Cardiac ventricle fibroblast (primary cell): ENCODE measurements at places on chromosomes 6 and 20. TPM values are rescaled to one million over a fixed set of nuclear protein-coding genes. Genes with fewer than 3 reads are reported as not detected.

The THEMIS gene
- not detected in 2 replicates for total RNA-seq

The ULBP2 gene
- 0.62 and 1.8 TPM in 2 replicates for total RNA-seq

The STX11 gene
- not detected in 2 replicates for total RNA-seq

The PERP gene
- 5.2 and 6.6 TPM in 2 replicates for total RNA-seq

The ERVFRD-1 gene
- total RNA-seq, result not detected in 2 replicates
